NCI-H774 (cell line): ENCODE measurements at places on chromosomes 5 and 9.

DNA sequence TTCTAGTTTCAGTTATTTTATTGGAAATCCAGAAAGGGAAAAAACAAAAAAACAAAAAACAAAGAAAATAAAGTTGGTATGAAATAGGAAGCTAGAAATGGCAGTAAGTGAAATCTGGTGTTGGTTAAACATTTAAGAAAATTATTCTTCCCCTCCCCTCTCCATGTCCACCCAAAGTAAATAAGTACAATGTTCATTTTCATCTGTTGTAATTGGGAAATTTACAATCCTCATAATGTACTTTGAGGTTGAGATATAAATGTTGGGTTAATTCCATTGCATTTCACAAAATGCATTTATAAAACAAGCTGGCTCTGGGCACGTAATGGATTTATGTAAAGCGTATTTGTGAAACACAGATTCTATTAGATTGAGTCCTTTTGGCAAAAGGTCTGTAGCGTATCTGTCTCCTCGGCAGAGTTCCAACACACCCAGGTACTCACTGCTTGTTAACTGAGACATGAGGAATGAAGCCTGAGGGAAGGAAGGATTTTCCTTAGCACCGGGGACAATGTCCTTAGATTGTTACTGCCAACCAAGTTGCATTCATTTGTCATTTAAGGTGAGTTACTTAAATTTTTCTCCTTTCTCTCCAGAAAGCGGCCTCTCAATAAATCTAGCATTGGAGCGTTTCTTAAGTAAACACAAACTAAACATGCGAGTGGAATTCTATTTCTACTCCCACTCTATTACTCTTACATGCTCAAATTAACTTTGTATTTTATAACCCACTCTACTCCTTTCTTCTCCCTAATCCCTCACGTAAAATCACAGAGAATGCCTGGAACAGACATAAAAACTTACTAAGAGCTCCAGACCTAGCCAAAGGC lies 912.3 kb upstream of the WWC1 start:
- DNase-seq = no peak

DNA sequence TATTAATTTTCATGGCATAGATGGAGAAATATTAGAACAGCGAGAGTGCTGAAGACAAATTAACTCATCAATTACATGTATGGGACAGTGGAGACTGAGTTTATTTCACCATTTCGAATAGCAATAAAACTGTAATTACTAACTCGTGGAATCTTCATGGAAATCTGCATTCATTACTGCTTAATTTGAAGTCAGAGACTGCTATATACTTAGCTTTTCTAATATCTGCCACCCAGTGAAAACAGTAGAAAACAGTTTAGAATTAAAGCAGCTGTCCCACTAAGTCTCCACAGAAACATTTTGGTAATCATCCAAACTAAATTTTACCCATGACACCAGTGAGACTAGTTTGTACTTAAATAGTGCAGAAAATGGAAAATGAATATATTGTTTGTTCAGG lies 56.8 kb downstream of the IZUMO3 start:
- DNase-seq = no peak

GRCh38 chr5:119358901-119359603 lies 3.2 kb downstream of the TNFAIP8 start:
- no peak for DNase-seq

GRCh38 chr9:19239955-19240354 lies 9.5 kb downstream of the DENND4C start:
- DNase-seq = no peak

- no peak for DNase-seq
Observed at GRCh38 chr5:33415811-33416354, 24.9 kb upstream of the TARS1 start.

DNA sequence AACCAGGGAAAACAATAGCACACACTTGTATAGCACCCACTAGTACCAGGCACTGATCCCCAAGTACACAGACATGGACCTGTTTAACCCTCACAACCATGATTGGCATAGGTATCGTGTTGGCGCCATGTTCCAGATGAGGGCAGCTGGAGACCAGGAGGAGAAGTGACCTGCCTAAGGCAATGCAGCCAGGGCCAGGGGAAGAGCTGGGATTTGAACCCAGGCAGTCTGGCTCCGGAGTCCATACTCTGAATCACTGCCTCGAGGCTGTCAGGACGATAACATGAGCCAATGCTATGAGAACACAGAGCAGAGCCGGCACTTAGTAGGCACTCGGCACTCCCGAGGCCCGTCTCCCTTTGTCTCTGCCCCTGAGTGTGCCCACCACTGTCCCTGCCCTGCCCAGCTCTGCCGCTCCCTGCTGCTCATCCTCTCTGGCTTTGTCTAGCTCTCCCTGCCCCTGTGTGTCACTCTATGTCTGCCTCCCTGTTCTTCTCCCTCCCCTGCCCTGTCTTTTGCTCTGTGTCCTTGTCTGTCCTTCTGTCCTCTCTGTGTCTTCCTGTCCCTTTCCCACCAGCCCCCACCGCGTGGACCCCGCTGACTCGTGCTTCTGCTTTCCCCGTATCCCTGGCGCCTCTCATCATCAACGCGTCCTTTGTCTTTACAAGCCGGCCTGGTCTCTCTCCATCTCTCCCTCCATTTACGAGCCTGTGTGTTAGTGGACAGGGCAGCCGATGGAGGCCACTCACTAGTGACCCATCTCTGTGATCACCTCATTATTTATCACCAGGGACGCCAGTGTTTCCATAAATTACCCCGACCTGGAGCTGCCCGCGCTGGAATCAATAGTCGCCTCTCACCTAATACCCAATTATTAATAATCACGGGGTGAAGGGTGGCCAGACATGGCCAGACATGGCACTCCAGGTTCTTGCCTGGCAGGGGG lies 99.4 kb upstream of the MVB12B start:
- no peak for DNase-seq

DNA sequence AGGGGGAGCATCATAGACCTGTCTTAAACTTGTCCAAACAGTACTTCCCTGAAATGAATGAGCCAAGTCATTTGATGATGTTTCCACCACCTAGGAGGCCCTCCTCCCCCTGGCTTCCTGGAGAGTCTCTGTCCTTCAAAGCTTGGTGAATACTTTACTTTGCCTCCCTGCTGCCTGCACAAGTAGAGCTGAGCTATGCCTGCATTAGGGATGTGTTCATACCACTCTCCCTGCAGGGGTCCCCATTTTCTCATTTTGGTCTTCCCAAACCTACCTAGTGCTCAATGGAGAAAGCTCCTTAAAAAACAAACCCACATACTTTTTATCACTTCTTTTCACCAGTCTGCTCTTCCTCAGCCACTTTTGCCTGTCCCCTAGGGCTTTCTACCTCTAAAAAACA lies 7.7 kb downstream of the CCNI2 start:
- DNase-seq = no peak

- no peak for DNase-seq
Observed at GRCh38 chr9:89223396-89223977, 44.9 kb upstream of the SHC3 start.

- no peak for DNase-seq
Observed at GRCh38 chr5:147427521-147428401, 82.1 kb downstream of the DPYSL3 start.

- no peak for DNase-seq
Observed at GRCh38 chr9:90074316-90074962, 469.6 kb downstream of the GADD45G start.

DNA sequence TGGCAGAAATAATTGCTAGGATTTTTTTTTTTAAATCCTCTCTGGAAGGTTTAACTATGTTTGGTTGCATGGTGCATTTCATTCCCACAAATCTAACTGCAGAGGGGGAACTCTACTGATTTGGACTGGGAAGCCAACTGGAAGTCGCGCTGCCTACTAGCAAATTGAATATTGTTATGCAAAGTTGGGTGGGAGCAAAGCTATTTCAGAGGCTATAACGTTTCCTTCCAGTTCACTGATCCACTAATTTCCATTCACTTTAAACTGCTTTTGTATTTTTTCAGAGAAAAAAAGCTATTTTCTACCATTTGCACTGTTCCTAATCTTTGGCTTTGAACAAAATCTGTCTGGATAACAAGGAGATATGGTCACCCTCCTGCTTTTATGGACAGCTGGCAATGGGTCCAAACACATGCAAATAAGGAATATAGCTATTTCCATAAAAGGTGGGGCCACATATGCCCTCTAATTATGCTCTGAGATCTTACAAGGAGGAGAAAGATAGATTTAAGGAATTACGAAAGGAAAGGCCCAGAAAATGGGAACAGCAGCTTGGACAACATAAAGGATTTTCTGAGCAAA lies 40.1 kb downstream of the MACIR start:
- no peak for DNase-seq

GRCh38 chr9:18060269-18060934 lies 413.6 kb upstream of the ADAMTSL1 start:
- DNase-seq = no peak

- no peak for DNase-seq
Observed at GRCh38 chr9:115008536-115009270, 78.3 kb upstream of the TNFSF8 start.

- no peak for DNase-seq
Observed at GRCh38 chr9:16401701-16402100, 468.8 kb downstream of the BNC2 start.

GRCh38 chr5:108129129-108129528 lies 252.8 kb downstream of the FBXL17 start:
- DNase-seq = no peak

DNA sequence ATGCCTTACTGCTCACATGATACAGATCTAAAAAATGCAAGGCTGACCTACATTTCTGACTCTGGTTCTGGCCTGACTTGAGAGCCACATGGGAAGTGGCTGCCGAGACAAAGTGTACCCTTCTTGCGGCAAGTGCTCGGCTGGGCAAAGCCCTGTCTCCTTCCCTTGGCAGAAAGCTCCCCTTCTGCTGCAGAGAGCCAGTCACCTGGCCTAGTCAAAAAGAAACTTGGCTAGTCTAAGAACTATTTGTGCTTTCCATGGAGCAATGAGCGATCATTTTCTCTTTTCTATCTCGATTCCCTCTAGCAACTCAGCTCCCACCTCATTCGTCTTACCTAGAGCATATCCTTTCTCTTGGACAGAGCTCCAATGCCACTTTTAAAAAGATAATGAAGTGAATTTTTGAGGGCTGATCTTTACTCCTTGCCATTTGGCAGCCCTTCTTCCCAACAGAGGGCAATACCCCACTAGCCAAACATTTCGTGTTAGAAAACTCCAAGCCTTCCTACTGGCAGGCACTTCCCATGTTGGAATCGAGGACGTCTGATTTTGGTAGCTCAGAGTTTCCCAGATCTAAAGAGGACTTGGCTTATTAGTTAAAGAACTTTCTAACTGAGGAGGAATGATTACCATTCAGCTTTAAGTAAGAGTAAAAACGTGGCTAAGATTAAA lies 108.1 kb upstream of the PRRC1 start:
- DNase-seq = no peak

DNA sequence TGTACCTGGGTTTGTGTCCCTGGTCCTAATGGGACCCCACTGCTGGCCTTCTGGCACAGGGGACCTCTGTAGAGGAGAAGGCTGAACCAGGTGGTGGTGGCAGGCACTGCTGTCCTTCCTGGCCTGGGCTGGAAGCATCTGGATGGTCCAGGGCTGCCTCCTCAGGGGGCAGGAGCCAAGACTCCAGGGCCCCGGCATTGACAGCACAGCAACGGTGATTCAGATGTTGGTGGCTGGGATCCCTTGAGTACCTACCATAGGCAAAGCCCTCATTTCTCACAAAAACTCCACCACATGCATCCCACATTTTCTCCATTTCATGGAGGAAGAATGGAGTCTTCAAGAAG lies 15.0 kb downstream of the FGD3 start:
- DNase-seq = no peak

DNA sequence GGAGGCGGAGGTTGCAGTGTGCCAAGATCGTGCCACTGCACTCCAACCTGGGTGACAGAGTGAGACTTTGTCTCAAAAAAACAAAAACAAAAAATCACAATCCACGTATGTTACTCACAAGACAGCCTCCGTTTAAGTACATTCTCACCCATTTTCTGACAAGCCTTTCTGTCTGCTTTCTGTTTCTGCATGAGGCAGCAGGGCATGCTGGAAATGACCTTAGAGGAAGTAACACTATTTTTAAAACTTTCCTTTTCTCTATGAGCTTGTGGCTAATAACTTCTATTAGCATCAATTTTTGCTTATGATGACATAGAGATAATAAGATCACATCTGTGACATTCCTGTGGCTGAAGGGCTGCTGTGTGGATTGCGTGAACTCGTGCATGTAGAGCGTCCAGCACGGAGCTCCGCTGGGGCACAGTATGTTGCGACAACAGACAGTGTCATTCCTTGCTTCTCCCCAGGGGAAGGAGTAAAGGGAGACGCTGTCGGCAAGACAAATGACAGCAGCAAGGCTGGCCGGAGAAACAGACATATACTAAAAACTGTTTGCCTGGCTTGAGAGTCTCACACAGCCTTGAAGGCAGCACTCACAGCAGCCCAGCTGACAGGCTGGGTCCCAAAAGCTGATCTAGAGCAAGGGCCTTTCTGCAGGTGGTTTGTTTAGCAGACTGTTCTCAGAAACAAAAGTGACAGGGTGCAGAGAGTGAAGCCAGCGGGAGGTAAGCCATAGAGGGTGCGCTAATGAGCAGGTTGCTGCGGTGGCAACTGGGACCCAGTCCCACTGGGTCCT lies 1.6 kb downstream of the BTNL3 start:
- DNase-seq = no peak
